ENCODE measurements at places on chromosomes 13 and 19.

DNA sequence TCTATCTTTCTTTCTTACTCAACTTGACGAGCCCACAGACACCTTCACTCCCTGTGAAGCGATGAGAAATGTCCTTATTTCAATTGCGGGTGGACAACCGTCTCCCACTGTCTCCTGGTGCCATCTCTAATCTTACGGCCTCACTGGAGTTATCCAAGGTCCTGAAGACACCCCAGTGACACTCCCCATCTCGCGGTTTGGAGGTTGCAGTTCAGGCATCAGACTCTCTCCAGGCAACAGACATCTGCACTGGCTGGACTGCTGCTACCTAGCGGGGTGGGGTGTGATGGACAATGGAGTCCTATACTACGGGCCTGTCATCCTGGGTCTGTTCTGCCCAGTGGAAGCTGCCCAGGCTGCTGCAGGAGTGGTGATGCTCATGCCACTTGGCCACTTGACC lies 18.3 kb upstream of the IRS2 start:
- DNase-seq = no peak

DNA sequence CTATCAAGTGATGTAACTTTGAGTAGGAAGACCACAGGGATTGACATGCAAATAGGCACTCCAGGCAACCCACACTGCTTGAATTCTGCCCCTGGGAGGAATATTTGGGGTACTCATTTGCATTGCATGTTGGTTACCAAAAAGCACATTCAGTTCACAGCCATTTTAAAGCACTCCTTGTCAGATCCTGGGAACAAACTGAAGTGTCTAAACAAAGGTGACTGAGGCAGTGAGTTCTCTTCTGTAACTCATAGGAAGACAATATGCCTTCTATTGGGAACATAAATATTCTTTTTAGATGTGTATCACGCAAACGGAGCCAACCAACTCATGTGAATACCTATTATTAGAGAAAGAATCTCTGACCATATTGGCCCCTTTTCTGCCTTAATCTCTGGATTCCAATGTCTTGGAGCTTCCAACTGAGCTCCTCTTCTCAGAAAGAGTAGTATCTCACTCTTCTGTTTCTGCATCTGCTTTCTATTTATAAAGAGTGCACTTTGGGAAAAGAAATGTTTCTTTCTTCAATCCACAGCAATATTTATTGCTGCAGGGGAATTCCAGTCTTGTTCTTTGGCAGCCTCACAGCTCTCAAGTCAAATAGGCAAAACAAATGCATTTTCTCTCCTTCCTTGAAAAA lies 125.7 kb upstream of the NBEA start:
- no peak for DNase-seq

DNA sequence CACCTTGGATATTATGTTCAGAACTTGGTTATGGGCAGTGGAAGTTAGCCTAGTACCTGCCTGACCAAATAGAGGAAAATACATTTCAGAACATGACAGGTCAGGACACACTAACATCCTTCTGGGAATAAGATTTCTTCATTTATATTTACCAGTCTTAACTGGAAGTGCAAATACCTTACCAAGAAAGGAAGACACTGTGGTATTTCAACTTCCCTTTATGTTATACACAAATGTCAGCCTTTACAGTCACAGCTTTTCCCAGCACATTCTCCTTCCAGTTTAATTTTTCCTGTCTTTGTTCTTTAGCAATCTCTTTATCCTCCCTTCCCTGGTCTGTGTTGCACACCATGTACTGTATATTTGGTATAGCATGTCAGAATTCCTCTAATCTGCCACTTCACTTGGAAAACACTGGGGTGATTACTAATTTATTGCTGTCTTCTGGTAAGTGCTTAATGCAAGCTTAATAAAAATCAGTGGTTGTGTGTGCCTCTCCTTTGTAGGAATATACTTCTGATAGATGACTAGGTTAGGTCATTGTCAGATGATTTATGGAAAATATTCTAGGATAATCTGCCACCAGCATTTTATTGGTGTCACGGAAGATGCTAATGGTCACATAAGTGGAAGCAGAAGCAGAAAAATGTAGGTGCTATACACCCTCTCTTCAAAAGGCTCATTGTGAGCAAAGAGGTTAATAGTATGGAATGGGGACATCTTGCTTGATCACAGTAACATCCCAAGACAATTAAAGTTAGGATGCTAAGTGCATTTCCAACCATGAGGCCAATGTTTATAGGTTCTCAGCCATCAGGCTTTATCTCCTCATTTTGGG lies 124.3 kb upstream of the STARD13 start:
- no peak for DNase-seq

GRCh38 chr19:1076951-1077350 lies 10.0 kb downstream of the ARHGAP45 start:
- no peak for DNase-seq

DNA sequence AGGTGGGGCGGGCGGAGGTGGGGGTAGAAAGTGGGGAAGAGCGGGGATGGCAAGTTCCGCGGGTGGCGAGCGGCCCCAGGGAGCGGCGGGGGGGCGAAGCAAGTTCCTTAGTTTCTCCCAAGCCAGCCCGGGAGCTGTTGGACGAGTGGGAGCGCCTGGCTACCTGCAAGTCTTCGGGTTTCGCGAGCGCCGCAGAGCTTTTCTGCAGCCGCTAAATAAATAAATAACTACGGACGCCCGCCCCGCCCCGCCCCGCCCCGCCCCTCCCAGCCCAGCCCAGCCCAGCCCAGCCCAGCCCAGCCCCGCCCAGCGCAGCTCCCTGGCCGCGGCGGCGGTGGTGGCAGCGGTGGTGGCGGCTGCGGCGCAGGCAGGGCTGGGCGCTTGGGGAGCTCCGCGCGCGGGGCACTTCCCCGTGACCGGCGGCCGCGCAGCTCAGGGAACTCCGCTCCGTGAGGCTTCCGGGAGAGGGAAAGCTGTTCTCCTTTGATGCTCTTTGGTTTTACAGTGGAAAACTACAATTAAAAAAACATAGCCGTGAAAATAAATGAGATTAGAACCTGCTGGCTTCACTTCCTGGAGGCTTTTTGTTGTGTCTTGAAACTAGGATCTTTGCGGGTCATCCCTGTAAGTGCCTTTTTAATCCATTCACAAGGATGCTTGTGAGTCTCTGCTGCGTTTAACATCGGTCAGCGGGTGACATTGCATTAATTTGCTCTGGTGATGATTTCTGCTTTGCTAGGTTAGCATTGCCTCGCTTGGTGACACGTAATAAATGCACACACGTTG lies at the start of gene UBE2L5:
UBE2L5 (plus strand) TSS at position 440 of the 786 bp plus-strand sequence. CDS start 5,498 bp downstream, outside the sequence.
- DNase-seq = peak; percentile 91

GRCh38 chr13:73040484-73040883 lies 18.3 kb upstream of the KLF5 start:
- no peak for DNase-seq

GRCh38 chr19:49738268-49738667 lies 24.8 kb downstream of the TSKS start:
- no peak for DNase-seq

GRCh38 chr19:23665651-23666410 lies 21.2 kb downstream of the ZNF675 start:
- DNase-seq = no peak

Data from NCI-H524 (cell line).